ENCODE measurements at places on chromosomes 4 and X.

DNA sequence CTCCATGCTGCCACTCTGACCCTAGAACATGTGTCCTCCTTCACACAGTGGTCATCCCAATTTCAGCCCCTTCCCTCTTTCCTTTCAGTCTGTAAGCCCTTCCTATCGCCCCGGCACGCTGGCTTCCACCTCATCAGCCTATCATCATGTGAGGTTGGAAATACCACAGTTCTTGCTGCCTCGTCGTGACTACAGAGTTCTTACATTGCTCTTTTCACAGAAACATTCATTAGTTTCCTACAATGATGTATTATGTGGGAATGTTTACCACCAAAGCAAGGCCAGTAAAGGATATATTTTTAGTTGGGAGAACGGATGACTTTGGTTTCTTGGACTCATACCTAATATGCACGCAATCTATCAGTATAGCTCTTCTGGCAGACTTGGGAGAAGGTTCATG lies 169.5 kb upstream of the BOD1L1 start:
- DNase-seq: no peak

- DNase-seq: no peak
These were observed 7.3 kb upstream of the IGFBP7 start for GRCh38 chr4:57117491-57117890.

DNA sequence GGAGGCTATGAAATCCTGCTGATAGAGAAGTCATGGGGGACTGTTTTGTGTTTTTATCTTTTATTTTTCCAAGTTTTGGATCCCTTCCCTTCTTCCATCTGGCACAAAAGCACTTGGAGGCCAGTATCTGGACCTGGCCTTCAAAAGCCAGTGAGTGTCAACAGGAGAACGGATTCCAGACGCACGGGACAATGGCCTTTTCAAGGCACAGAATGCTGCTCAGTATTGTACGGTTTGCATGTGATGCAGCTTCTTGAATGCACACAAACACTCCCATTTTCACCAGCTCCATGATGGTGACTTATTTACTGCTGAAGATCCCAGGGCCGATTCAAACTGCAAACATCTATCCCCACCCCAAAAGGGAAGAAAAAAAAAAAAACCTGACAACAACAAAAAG lies 145.4 kb downstream of the CPEB2 start:
- DNase-seq: no peak

GRCh38 chr4:108890484-108890881 lies 127.6 kb upstream of the ETNPPL start:
- DNase-seq: no peak

- DNase-seq: no peak
These were observed 16.1 kb downstream of the PPEF2 start for GRCh38 chr4:75886104-75886503.

Measured in nephron progenitor cell (in vitro differentiated cells).